CD8-positive, alpha-beta memory T cell (primary cell): ENCODE measurements at places on chromosomes 2 and 18. TPM values are rescaled to one million over a fixed set of nuclear protein-coding genes. Genes with fewer than 3 reads are reported as not detected.
A peak's percentile ranks its signal among the peaks of the same experiment; 100 is the strongest.

DNA sequence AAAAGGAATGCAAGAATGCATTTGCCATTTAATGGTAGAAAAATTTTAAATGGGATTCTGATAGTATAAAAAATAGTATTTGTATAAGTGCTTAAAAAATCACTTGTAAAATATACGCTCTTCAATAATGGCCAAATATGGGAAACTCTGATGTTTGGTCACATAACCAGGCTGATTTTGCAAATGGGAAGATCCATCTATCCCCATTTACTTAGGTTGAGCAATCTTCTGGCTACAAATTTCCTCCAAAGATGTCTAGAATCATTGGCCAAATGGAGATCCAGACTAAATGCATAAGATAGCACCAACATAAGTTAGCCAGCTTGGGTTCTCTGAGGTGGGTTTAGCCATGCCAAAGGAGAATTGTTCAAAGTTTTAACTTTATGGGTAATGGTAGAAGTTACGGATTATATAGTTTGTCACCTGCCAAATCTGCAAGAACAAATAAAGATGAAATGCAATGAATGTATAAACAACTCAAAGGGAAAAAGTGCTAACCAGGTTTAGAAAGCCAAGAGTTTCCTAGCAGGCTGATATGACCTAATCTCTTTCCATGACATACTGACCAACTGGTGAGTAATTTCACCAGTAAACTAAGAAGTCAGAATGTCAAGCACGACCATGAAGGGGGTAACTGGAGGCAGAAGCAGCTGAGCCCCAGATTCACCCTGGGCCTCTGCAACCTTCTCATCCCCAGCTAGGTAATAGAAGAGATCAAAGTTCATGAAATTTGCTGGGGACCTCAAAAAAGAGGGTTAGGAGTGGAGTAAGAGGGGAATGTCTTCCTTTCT, 10.0 kb downstream of the RHOB start:
- no peak for DNase-seq

The SGO2 gene
- 19.9 TPM for total RNA-seq

- DNase-seq = no peak
These were observed 27.6 kb downstream of the ADNP2 start for GRCh38 chr18:80136679-80137078.

DNA sequence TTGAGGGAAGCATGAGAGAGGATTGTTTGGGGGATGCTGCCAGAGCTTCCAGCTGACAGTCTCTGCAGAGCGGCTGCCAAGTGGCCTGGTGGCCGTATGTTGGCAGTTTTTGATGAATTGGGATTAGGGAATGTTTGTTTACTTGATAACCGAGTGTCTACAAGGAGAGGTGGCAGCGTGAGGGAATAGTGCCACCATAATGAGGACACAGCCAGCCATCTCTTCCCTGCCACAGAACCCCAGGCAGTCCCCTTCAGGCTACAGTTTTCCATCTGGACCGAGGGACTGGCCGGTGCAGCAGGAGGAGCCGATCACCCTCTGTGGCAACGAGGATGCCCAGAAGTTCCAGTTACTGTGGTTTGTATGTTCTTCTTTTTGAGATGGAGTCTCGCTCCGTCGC, 55.2 kb downstream of the TRAPPC12 start:
- DNase-seq = no peak

GRCh38 chr2:75475976-75476375, 84.8 kb downstream of the EVA1A start:
- no peak for DNase-seq

GRCh38 chr2:140698636-140699035, 1432.2 kb downstream of the LRP1B start:
- DNase-seq = no peak

- peak; percentile 15 for DNase-seq
These were observed 770 bp downstream of the NBAS start for GRCh38 chr2:15560140-15560987.

DNA sequence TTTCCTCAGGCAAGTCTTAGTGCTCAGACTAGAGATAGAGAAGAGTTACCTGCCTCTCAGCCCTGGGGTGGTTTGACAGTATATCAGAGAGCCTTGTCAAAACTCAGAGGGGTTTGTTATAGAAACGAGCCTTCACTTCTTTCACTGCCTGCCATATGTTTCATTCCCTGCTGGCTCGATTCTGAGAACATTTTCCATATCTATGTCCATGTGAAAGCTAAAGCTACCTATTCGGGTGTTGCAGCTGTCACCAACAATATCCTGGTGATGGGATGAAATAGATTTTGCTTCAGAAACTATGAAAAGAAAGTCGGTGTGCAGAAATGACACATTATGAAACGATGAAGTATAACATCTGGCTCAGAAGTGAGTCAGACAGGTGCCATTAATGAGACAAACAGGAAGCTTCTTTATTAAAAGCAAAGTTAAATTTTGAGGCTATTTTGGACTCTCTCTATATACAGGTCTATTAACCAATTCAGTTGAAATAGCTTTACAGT, 56.1 kb upstream of the TANK start:
- no peak for DNase-seq

The FTCDNL1 gene
- total RNA-seq = 5.2 TPM

DNA sequence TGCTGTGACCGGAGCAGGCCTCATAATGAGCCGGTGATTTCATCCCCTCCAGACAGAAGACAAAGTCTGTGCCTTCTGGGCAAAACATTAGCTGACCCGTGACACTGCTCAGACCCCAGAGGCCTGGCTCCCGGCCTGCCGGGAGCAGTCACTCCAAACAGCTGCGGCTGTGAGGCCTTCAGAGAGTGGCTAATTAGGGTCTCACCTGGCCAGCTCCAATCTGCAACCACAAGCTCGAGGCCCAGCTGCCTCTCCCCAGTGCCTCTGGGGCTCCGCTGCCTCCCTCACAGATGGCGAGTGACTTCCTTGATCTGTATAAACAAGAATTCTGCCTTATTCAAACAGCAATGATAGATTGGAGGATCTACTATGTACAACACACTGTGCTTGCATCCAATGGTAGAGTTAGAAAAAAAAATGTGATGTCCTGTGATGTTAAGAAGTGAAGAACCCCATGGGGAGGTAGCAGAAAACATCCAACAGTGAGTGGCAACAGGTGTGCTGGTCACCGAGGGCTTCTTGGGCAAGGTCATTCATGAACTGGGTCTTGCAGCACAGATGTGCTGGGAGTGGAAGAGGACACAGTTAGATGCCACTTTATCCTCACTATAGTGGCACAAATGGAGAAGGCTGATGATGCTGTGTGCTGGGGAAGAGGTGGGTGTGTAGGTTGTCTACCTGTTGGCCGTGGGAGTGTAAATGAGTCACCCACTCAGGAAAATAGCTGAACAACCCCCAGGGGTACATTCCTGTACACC, 98.2 kb upstream of the ASAP2 start:
- no peak for DNase-seq

The ESPNL gene
- not detected for total RNA-seq

The OBSL1 gene
- total RNA-seq = 0.48 TPM

The WDSUB1 gene
- 4.4 TPM for total RNA-seq

The NOL4 gene
- total RNA-seq = not detected

GRCh38 chr2:113260991-113261390, 17.7 kb downstream of the PAX8 start:
- no peak for DNase-seq
